ENCODE measurements at places on chromosomes 5 and 9.
A peak's percentile ranks its signal among the peaks of the same experiment; 100 is the strongest.

DNA sequence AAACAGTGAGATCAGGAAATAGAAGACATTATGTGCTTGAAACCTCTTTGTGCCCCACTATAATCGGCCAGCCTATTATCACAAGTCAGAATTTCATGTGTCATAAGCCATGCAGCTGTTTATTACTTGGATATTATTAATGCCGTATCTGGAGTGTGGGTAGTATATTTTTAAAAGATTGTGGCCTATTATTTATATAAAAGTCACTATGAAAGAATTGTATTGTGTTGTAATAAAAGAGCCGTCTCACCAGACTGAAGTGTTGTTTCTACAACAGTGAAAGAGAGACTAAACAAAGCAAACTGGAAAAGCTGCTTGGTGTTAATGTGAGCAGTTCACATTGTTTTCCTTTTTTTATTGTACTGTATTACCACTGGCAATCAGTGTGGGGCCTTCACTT lies 449.1 kb downstream of the PSAT1 start:
- DNase-seq = no peak

GRCh38 chr9:16661816-16662215 lies 208.7 kb downstream of the BNC2 start:
- DNase-seq = no peak

DNA sequence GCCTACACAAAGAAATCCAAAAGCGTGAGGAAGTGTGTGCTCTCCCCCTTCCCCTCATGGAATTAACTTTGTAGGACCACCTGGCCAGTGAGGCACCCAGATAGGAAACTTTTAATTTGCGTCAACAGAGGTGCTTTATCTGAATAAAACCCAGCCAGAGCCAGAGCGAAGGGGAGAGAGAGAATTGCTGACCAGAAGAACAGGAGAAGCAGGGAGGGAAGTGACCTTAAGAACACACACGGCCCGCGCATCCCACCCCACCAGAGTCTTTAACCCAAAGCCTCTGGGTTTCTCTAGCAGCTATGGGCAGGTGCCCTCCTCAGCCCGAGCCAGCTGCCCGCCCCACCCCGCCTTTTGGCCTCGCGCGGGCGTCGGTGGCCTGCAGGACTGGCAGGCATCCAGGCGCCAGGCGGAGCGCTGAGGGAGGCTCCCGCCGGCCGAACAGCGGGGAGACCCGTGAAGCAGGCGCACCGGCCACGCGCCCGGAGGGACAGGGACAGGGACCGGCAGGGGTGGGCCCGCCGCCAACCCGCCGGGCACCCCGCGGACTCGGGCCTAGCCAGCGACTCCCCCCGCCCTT lies 580 bp downstream of the ERAP1 start:
- DNase-seq = peak; percentile 65

GRCh38 chr5:149273237-149273636 lies 1.6 kb downstream of the AFAP1L1 start:
- DNase-seq = no peak

GRCh38 chr5:58411372-58411771 lies 48.5 kb downstream of the PLK2 start:
- no peak for DNase-seq

- no peak for DNase-seq
These were observed 132.9 kb downstream of the SUSD1 start for GRCh38 chr9:112042244-112042638.

- peak; percentile 69 for DNase-seq
These were observed 3.0 kb downstream of the RLN2 start for GRCh38 chr9:5301544-5301943.

GRCh38 chr5:78162253-78162862 lies 132.1 kb downstream of the AP3B1 start:
- DNase-seq = peak; percentile 18

- DNase-seq = peak; percentile 20
These were observed 784 bp downstream of the NLN start for GRCh38 chr5:65722575-65723403.

- no peak for DNase-seq
These were observed 156.6 kb upstream of the SPRY4 start for GRCh38 chr5:142481410-142481809.

DNA sequence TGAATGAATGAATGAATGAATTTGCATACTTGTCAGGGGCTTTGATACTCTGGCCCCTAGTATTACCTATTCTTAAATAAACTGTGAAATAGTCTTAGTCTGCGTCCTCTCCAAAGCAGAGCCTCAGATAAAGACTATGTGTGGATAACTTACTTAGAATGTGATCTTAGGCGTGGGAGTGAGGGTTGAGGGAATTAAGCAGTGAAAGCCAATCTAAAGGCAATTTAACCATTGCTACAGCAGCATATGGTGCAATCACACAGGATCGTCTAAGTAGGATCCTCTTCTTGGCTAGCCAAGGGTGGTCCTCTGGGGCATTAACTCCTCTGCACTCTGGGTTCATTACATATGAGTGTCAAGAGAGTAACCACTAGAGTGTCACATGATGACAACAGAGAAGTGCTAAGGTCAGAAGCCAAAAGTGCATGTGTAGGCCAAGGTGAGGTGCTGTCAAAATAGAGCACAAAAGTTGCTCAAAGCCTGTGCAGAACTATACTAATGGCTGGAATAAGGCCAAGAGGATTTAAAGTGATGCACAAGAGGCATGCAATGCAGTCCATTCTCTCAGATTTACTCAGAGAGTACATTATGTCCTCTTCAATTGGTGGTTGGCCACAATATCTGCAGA lies 274.4 kb upstream of the SEMA6A start:
- no peak for DNase-seq
